AG10803 (cell line): ENCODE measurements at places on chromosomes 3 and 15.
A peak's percentile ranks its signal among the peaks of the same experiment; 100 is the strongest.

GRCh38 chr3:100993309-100993708 lies at the start of gene ABI3BP:
Gene ABI3BP (minus strand): TSS chr3:100993421. CDS start chr3:100993384, 37 bp downstream.
- peak; percentile 87 for DNase-seq

DNA sequence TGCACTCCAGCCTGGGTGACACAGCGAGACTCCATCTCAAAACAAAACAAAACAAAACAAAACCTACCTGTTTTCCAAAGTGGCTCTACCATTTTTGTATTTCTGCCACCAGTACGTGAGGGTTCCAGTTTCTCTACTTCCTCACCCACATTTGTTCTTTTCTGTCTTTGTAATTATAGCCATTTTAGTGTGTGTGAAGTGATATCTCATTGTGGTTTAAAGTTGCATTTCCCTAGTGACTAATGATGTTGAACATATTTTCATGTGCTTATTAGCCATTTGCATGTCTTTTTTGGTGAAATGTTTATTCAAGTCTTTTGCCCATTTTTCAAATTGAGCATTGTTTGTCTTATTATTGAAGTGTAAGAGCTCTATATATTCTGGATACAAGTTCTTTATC lies 50.7 kb downstream of the TRA2B start:
- no peak for DNase-seq

DNA sequence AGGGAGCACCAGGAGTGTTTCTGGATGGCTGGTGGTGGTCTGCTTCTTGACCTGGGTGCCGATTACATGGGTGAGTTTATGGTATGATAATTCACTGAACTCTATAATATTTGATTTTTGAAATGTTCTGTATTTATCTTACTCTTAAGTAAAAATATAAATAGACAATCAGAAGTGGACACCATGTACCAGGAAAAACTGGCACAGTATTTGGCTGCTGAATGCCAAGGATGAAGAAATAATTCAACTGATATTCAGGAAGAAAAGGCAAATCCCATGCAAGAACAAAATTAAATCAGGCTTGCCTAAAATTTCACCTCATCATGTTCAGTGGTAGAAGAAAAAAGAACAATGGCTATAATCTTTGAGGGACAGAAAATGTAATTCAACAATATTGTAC lies 51.6 kb downstream of the CRTAP start:
- no peak for DNase-seq

GRCh38 chr15:69031013-69032001 lies 16.8 kb downstream of the NOX5 start:
- peak; percentile 25 for DNase-seq

- DNase-seq: peak; percentile 97
Measured at GRCh38 chr3:37163262-37164015, 10.9 kb downstream of the LRRFIP2 start.
